Activated CD8-positive, alpha-beta memory T cell treated with anti-CD3 and anti-CD28 coated beads, Interleukin-2, amount 50 U/mL, for 4 hours (primary cell): ENCODE measurements at places on chromosomes 6 and 20.

- no peak for DNase-seq
Observed at GRCh38 chr6:103769431-103769830, 1090.3 kb downstream of the HACE1 start.

GRCh38 chr20:36791862-36792261 lies 18.3 kb upstream of the DSN1 start:
- no peak for DNase-seq

GRCh38 chr6:144835322-144835973 lies 550.3 kb downstream of the UTRN start:
- DNase-seq: no peak

GRCh38 chr20:43846516-43846905 lies 68.1 kb upstream of the TOX2 start:
- DNase-seq: no peak

- DNase-seq: peak; percentile 33
Observed at GRCh38 chr6:16436550-16436949, 198.2 kb downstream of the GMPR start.

DNA sequence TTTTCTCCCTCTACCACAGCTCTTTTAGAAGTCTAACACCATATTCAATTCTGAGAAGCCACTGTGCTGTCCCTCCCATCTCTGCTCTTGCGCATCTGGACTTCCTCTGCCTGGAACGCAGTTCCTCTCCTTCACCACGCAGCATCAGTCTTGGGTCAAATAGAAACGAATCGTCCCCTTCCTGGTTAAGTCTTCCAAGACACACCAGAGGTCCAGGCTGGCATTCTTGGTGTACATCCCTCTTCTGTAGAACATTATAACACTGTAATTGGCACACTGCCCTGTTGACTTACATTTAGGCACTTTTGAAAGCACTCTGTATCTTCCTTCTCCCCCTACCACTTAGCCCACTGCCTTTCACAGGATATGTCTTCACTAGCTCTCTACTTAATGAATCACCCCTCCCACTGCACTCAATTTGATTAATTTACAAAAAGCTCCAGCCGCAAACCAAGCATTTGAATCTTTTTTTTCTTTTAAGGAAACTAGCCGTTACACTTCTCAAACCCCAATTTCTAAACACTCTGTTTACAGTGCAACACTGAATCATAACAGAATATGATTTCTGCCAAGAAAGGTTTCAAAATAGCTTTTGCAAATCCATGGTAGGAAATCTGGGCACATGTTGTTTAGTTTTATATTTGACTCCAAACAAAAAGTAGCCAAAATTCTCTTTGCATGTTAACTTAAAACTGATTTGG lies 140.8 kb upstream of the CARMIL1 start:
- DNase-seq: peak; percentile 48

GRCh38 chr6:127460465-127460864 lies 1.3 kb upstream of the KIAA0408 start:
- DNase-seq: no peak

DNA sequence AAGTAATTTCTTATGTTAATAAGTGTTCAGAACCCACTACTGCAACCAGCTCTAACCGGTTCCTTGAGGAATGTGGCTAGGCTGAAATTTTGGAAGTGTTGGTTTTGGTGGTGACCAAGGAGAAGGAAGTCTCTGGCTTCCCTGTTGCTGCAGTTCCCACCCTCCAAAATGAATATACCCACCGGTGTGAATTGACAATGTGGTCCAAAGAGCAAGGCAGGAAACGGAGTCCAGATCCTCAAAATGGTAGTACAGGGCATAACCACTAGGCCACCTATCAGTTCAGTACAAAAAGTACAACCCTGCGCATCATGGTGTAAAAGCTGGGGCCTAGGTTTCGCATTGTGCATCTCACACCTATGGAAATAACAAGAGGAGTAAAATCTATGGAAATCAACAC lies 2.8 kb downstream of the ADNP start:
- DNase-seq: no peak

GRCh38 chr20:2093159-2093781 lies 8.4 kb upstream of the STK35 start:
- DNase-seq: no peak

GRCh38 chr6:87122477-87122876 lies 27.6 kb upstream of the CGA start:
- DNase-seq: no peak

DNA sequence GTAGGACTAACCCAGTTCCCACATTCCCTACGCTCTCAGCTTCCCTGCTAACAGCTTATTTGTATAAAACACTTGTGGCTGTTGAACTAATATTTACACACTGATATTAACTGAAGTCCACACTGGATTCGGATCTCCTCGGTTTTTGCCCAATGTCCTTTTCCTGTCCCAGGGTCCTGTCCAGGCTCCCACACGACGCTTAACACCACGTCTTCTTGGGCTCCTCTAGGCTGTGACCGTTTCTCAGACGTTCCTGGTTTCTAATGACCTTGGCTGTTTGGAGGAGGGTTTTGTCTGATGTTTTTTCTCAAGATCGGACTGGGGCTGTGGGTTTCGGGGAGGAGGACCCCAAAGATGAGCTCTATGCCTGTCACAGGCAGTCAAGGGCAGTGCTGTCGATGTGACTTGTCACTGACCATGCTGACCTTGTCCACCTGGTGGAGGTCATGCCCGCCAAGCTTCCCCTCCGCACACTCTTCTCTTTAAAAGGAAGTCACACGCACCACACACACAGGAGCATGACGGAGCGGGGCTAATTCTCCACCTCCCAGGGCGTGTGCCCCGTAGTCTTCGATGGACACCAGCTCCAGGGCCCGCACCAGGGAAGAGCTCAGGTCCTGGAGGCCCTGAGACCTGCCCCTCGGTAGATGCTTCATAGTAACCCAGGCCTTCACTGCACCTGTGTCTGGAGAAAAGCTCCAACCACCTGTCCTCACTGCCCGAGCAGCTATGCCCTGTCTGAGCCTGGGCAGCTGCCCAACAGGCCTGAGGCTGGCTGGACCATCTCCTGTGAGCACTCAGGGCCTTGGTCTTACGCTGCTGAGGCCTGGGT lies 72.0 kb downstream of the TTLL2 start:
- no peak for DNase-seq
